ENCODE measurements at places on chromosomes 12 and 14.

GRCh38 chr14:54532111-54533012 lies 22.7 kb downstream of the CGRRF1 start:
- no peak for DNase-seq

- DNase-seq: no peak
Measured at GRCh38 chr12:58033831-58034230, 92.5 kb downstream of the ATP23 start.

DNA sequence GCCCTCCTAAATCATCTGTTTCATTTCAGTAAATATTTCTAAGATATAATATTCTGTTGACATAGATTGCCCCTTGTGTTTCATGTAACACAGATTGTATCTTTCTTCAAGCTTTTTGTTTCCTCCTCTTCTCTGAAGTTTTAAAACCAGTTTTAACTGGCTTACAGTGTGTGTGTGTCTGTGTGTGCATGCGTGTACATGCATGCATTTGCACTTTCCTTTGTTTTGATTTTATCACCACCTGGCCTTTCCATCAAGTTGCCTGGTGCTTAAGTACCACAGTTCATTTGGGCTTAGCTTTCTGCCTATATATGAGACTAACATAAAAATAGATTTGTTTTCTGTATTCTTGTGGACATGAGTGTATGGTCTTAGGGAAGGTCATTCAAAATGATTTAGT lies 31.9 kb downstream of the ETNK1 start:
- no peak for DNase-seq

GRCh38 chr14:21874946-21875345 lies 201.3 kb upstream of the OR4E1 start:
- no peak for DNase-seq

DNA sequence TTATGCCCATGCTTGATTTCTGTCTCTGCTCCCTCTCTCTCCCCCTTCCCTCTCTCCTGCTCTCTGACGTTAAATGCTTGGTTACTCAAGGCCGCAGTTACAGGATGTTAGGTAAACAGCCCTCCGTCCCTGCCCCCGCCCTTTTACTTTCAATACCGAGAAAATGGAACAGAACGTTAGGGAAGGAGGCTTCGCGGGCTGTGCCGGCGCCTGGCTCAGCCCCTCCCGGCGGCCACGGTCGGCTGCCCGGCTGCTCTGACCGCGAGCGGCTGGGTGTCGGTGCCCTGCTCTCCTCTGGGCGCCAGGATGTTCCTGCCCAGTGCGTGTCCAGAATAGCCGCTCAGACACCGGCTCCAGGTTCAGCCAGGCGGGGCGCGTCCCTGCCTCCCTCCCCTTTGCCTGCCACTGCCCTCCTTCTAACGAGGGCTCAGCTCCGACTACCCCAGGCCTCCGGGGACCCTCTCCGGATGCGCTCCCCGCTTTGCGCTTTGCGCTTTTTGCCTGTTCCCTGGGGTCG lies 166.1 kb downstream of the ADCK1 start:
- DNase-seq: no peak

- DNase-seq: no peak
Measured at GRCh38 chr12:54024581-54025305, 3.5 kb upstream of the HOXC6 start.

GRCh38 chr14:59241121-59241520 lies 52.7 kb downstream of the DAAM1 start:
- DNase-seq: no peak

GRCh38 chr12:68445824-68446223 lies 113.7 kb upstream of the MDM1 start:
- DNase-seq: no peak

GRCh38 chr12:12685305-12685704 lies 10.7 kb downstream of the GPR19 start:
- no peak for DNase-seq

DNA sequence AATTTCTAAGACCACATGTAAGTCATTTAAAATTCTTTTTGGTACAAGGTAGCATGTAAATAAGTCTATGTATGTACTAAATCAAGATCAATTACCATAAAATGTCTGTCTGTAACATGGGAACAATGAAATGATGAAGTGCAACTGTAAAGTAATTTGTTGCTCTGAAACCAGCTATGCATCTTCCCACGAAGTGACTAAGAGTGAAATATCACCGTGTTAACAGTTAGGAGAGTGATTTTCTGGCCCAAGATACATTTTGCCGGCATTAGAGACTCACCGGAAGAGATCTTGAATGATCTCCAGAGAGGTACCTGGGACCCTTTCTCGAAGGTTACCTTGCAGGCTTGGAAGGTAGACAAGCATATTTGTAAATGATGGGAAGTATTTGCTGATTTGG lies 105.8 kb downstream of the SAMD4A start:
- no peak for DNase-seq

DNA sequence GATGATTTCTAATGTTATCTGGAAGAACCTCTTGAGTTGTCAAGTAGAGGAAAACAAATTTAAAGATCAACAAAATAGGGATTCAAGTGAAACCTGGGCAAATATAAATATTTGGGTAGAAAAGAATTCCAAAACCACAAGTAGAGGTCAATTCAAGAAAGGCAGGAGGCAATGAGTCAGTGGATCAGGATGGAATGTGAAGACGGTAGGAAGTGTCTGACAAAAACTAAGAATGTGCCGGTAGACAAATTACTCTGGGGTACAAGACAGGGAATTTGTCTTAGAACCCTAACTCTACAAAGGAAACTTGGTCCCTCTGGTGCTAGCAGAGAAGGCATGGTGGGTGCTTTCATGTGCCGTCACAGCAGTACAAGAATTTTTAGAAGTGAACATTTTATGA lies 13.6 kb downstream of the ABCD2 start:
- DNase-seq: no peak

DNA sequence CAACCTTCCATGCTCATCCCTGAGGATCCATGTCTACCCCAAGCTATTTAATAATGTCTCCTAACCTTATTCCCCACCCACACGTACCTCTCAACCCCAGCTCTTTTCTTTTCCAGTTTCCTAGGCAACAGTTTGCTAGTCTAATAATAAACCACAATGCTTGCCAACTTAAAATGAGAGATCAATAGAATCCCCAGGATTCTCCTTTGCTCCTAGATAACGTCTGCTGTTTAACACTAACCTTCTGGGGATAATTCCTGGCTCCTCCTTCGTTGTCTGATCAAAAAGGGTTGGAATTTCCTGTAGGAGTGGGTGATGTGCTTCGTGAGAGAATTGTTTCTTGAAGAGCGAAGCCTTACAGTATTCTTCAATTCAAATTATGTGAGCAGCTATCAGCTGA lies 42.2 kb upstream of the DBX2 start:
- no peak for DNase-seq

DNA sequence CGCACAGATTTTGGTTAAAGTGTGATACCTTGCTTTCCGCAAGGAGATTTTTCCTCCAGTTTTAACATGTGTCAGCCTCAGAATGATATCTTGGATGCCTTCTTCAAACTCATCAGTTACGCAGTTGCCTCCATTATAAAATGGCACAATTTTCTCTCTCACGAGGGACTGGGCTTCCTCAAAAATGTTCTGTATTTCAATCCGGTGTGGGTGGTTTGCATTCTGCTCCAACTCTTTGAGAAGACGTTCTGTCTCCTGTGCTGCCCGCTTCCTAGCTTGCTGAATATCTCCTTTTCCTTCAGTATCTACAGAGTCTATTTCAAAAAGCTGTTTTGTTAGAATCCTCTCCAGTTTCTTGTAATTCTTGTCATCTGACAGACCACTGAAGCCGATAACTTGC lies 1.8 kb downstream of the BAG5 start:
- no peak for DNase-seq
